ENCODE measurements at places on chromosomes 13 and 19. TPM values are rescaled to one million over a fixed set of nuclear protein-coding genes. Genes with fewer than 3 reads are reported as not detected.

ZNF613 gene
- total RNA-seq: 4.6 TPM

ZNF154 gene
- 12.6 TPM for total RNA-seq

CAB39L gene
- total RNA-seq: 84.2 TPM

PLIN4 gene
- 87.4 TPM for total RNA-seq

Measured in gastroesophageal sphincter (tissue), 4 donors.